ENCODE measurements at places on chromosomes 3 and 15.

DNA sequence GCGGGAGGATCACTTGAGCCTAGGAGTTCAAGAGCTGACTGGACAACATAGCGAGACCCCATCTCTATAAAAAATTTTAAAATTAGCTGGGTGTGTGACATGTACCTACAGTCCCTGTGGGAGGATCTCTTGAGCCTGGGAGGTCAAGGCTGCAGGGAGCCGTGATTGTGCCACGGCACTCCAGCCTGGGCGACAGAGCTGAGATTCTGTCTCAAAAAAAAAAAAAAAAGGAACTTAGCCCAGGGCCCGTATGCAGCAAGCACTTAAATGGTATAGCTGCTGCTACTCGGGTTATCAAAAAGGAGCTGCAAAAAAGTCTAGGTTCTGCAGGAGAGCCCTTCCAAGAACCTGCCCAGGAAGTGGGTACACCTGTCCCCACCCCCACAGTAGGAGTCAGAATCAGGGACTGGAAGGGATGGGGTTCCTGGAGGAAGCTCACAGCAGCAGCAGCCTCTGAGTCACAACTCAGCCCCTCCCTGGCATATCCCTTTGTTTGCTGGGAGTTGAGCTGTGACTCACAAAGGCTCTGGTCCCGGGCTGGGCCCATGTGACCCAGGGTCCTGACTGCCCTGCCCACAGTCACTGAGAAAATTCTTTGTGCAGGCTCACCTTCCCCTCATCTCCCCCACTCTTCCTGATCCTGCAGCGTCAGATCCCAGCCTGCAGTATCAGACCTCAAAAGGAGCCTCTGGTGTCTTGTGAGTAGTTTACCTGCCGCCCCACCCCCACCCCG, at the start of gene SPATA12:
Gene SPATA12, plus strand, starts transcription at position 576 of the 733 bp plus-strand sequence. CDS start 13,031 bp downstream, outside the sequence.
- no peak for DNase-seq

GRCh38 chr3:110900576-110900975, 171.0 kb upstream of the NECTIN3 start:
- DNase-seq: no peak

DNA sequence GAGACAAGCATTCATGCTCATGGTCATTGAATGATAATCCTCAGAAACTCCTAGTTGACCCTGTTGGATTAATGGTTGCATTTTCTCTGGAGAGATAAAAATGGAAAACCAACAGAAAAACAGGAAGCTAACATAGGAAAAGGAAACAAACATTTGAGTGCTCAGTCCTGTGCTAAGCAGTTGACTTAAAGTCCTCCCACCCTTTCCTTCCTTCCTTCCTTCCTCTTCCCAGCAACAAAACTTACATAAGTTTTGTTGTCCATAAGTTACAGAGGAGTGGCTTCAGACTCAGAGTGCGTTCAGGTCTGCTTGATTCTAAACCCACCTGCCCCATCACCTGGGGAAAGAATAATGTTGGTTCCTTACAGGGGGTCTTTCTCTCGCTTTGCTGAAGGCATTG, 163.8 kb upstream of the RGMA start:
- DNase-seq: no peak

DNA sequence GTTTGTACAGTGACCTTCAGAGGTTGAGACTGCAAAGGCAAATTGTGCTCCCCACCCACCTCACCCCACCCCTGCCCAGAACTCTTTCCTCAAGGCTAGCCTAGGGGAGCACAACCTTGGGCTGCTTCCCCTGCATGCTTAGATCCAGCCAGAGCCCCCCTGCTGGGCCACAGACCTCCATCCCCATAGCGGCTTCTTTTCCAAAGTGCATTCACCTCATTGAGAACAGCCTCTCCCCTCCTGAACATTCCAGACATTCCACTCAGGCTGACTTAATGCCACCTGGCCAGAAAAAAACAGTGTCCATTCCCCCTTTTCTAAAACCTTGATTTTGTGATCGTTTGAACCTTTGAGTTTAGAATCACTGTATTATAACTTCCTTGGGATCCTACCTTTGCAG, 124.4 kb upstream of the TOPAZ1 start:
- no peak for DNase-seq

DNA sequence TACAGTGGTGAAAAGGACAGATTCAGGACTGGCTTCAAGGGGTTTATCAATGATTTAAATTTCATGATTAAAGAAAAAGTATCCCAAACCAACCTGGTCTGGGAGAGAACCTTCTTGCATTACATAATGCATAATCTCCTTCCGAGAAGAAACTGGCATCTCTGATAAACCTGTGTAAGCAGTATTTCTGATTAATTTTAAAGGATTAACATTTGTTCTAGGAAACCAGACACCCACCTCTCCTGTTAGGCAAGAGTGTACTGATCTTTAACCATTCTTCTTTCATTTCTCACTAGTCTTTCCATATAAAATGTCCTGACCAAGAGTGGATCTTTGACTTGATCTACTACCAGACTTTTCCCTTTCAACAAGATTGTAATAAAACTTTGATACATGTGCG, 22.8 kb upstream of the PPP4R2 start:
- DNase-seq: no peak

DNA sequence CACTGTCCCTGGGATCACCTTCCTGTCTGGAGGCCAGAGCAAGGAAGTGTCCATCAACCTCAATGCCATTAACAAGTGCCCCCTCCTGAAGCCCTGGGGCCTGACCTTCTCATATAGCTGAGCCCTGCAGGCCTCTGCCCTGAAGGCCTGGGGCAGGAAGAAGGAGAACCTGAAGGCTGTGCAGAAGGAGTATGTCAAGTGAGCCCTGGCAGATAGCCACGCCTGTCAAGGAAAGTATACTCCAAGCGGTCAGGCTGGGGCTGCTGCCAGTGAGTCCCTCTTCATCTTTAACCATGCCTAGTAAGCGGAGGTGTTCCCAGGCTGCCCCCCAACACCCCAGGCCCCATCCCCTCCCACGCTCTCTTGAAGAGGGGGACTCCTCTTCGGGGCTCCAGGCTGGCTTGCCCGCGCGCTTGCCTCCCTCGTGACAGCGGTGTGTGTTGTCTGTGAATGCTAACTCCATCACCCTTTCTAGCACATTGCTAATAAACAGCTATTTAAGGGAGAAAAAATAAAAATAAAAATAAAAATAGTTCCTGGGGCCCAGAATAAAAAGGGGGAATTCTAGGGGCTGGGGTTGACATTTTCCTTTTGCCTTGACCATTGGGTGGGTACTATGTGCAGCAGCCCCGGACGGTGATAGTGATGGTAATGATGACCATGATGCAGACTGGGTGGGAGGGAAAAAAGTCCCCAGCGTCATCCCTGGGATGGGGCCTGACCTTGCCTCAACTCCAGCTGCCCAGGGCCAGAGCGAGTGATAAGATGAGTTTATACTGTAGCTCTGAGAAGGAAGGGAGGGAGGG, 3.3 kb upstream of the ALAS1 start:
- no peak for DNase-seq
